ENCODE measurements at places on chromosomes 6 and 20.

DNA sequence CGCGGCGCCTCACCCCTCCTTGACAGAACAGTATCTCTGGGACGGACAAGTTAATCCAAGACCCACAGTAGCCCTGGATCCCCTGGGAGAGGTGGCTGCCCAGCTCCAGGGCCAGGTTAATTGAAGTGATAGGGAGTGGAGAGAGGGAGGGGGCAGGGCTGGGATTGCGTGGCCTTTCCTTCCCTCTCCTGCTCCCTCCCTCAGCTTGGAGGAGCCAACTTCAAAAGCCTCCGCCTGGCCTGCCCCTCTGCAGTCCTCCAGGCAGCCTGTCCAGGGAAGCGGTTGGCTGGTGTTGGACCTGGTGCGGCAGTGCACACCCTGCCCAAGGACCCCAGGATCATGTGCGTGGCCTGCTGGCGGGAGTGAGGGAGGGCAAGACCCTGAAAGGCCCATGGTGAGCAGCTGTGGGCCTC, at the start of gene C20orf204:
C20orf204 (plus strand) TSS at position 250 of the 413 bp plus-strand sequence; CDS start at position 392, 142 bp downstream.
- no peak for DNase-seq

- no peak for DNase-seq
Measured at GRCh38 chr20:17471606-17472187, 59.5 kb downstream of the BFSP1 start.

GRCh38 chr6:31669676-31670075, at the start of gene LY6G5B:
TSS of gene LY6G5B (plus strand) at chr6:31669976. CDS start at chr6:31670951, 975 bp downstream.
- DNase-seq: no peak

GRCh38 chr6:127518710-127519468, at the start of gene MTCL3:
TSS of gene MTCL3 (minus strand) at chr6:127519335.
- peak; percentile 88 for DNase-seq

- peak; percentile 51 for DNase-seq
Measured at GRCh38 chr20:19807191-19807945, 49.3 kb downstream of the RIN2 start.

- DNase-seq: no peak
Measured at GRCh38 chr6:167221400-167222201, 63.8 kb upstream of the GPR31 start.

DNA sequence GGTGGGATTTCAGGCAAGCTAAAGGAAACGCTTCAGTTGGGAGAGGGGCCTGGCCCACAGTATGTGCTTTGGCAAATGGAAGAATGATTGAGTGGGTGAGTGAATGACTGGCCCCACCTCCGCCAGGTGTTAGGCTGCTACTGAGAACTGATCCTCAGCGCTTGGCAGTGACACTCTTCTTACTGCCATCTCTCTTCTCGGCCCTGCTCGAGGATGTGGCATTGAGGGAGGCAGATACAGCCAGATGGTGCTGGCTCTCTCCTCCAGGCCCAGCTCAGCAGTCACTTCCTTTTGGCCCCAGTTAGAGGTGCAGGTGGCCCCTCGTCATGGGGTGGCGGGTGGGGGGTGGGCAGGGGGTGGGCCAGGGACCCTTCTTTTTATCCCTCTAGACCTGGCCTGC, 38.9 kb upstream of the KCNK5 start:
- DNase-seq: no peak

DNA sequence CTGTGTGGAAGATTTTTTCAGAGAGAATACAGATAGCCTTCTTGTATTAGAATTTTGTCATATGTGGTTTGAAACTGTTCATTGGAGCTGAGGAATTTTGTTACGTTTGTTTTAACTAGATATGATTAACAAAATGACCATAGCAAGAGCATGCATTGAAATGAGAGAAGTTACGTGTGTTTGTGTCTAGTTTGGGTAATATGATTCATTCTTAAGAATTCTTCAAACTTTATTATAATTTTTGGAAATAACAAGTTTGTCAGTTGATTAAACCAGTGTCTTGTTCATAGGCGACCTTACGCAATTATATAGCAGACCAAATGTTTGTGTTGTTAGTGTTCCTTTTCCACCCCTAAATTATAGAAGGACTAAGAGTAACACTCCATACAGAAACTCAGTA, 5.5 kb downstream of the GMNN start:
- no peak for DNase-seq

- DNase-seq: no peak
Measured at GRCh38 chr20:61666471-61666832, 399.2 kb downstream of the TAF4 start.

DNA sequence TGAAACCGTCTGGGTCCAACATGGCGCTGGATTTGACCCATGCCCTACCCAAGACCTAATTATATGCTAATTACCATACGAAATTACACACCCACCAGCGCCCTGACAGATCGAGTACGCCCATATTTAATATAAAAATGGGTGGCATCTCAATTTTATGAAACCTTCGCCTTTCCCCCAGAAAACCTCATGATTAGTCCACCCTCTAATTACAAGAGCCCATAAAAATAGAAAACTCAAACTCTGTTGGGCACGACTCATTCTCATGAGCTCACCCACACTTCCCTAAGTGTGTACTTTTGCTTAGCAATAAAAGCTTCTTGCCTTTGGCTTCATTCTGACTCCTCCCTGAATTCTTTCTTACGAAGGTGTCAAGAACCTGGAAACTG, 136.4 kb downstream of the OR2B2 start:
- no peak for DNase-seq

- DNase-seq: peak; percentile 71
Measured at GRCh38 chr6:82145926-82146452, 101.6 kb downstream of the IBTK start.

- peak; percentile 16 for DNase-seq
Measured at GRCh38 chr6:166957087-166957804, 896 bp upstream of the RNASET2 start.

- peak; percentile 9 for DNase-seq
Measured at GRCh38 chr20:8933381-8933807, 135.5 kb upstream of the PLCB4 start.

DNA sequence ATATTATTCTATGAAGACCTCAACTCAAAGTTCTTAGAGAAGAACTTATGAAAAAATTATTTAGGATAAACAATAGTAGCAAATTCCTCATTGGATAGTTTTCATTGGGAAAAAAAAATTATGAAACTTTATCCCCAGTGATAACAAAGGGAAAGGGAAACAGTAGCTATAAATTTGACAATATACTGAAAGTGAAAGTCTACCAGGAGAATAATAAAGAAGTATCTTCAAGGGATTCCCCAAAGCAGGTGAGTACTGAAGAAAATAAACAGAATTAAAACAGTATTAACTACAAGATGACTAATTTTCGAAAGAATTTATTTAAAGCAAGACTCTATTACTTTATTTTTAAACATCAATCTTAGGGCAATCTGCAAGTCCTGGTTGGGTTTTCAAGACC, 56.4 kb downstream of the REPS1 start:
- no peak for DNase-seq

Data from astrocyte of the hippocampus (primary cell).